ENCODE measurements at places on chromosomes 1 and 21. TPM values are rescaled to one million over a fixed set of nuclear protein-coding genes. Genes with fewer than 3 reads are reported as not detected.
A peak's percentile ranks its signal among the peaks of the same experiment; 100 is the strongest.

The LCE3D gene
- total RNA-seq, result not detected

The LHX4 gene
- total RNA-seq, result not detected

DNA sequence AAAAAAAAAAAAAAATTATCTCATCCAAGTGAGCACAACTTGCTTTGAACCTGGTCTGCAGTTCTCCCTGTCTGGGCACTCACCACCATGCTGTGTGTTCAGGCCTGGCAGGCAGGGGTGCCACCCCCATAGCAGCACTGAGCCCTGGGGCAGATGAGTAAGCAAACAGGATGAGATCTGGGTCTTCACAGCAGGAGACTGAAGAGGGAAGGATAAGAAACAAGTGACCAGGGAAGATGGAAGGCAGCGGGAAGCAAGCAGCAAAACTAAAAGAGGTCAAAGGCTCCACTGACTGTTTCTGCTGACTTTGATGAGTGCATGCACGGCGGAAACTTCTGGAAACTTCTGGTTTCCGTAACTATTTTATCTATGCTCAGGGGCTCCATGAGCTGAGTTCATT, 133.5 kb upstream of the SOD1 start:
- DNase-seq, result no peak

GRCh38 chr1:39898648-39899603, 2.8 kb downstream of the MYCL start:
- peak; percentile 33 for DNase-seq

The CRP gene
- total RNA-seq, result not detected

DNA sequence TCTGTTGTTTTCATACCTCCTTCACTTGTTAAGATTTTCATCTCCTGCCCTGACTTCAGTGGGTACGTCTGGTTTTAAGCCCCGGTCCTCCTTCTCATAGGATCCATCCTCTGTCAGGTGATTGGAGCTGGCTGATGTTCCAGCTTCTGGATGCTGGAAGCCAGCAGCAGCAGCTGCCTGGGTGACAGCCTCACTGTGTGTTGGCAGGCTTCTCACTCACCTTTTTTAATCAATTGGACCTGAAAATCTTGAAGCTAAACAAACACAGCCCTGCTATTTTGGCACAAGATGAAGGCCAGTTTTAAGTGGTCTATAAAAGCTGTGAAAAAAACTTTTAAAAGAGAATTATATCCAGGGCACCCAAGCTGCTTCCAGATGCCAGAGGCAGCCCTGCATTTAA, 181.0 kb downstream of the DISC1 start:
- no peak for DNase-seq

The GCSAML gene
- not detected for total RNA-seq
